Daoy (cell line): ENCODE measurements at places on chromosomes 2 and 18.

- DNase-seq = peak; percentile 42
Observed at GRCh38 chr18:78505851-78506461, 473.7 kb upstream of the SALL3 start.

DNA sequence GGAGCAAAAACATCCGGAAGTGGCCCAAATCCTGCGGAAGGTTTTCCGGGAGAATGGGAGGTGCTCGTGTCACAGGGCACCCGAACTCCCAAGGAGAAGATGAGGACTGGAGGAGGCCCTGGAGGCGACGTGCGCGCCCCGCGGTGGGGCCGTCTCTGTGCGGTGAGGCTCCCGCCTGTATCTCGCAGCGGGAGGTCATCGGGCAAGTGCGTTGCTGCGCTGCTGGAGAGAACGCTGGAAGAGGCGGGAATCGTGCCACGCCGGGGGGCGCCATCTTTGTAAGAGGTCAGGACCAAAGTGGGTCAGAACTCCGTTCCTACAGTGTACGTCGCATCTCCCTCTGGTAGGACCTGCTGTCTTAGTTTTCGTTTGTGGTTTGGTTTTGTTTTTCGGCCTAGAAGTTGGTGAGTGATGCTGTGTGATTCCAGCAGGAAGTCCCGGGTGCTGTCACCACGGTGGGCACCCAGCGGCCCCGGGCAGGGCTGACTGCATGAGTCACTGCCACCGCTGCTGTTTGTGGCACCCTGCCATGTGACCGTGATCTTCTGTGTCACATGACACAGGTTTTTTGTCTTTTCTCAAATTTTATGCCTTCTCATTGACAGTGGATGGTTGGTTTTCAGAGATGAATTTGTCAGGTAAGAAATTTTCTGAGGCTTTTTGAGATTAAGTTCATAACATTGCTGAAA is 21.5 kb upstream of the ATP9B start:
- peak; percentile 62 for DNase-seq

DNA sequence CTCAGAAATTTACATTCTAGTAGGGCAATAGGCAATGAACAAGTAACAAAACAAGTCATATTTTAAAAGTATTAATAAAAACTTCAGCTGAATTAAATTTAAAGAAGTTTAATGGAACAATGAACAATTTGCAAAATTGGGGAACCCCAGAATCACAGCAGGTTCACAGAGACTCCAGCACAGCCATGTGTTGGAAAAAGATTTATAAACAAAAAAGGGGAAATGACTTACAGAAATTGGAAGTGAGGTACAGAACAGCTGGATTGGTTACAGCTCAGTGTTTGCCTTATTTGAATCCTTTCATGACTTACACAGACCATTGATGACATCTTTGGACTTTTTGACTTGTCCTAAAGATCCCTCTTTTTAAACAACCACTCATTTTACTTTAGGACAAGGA is 179.9 kb upstream of the SCN7A start:
- DNase-seq = no peak

GRCh38 chr2:22748909-22749308 is 636.1 kb upstream of the KLHL29 start:
- no peak for DNase-seq

DNA sequence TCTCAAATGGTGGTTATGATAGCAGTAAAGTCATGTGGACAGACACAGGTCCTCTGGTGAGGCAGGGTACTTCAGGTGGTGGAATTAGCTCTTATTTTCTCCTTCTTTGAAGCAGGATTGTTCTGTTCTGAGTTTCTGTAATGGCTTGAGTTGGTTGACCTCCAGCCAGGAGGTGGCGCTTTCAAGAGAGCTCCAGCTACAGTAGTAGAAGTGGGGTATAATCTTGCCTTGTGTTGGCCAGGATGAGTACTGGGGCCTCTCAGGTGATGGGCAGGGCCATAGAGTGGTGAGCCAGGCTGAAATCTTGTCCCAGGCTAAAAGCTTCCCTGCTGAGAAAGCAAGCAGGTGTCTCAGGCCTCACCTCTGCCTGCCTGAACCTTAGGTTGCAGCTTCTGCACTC is 52.5 kb upstream of the CSRNP3 start:
- DNase-seq = no peak

DNA sequence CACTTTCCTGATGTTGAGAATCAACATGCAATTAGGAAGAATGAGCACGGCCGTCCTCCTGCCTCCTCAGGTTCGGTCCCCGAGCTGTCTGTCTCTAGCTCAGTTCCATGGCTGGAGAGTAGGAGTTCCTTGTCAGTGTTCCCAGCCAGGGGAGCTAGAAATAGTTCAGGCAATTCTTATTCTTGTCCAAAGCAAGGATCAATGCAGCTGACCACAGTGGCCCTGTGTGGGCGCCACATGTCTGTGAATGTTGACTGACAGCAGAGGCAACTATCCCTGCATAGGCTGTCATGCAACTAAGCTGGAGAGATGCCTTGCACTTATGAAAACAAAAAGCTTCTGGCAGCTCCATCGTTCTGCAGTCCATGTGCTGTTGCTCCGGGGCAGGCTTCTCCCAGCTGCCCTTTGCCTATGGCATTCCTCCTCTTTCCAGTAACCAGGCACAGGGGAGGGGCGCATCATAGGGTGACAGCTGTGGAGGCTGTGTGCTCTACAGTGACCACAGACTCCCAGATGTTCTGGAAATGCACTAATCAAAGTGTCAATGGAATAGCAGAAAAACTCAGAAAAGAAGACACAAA is 58.7 kb downstream of the PDCL3 start:
- no peak for DNase-seq

DNA sequence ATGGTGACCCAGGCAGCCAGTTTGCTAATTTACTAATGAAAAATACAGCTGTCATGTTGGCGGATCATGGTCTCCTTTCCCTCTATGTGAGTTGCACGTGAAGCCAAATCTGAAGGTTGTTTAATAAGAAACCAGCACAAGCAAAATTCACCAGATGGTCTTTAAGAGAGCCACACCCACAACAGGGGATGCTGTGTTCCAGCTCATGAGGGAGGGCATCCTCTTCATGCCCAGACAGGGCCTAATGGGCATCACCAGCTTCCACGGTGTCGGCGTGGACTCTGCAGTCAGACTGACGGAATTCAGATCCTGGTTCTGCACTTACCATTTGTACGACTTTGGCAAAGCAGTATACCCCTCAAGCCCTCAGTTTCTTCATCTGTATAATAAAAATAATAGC is 39.9 kb downstream of the TMEM247 start:
- DNase-seq = no peak

GRCh38 chr2:197207106-197207505 is 103.5 kb downstream of the ANKRD44 start:
- DNase-seq = no peak

DNA sequence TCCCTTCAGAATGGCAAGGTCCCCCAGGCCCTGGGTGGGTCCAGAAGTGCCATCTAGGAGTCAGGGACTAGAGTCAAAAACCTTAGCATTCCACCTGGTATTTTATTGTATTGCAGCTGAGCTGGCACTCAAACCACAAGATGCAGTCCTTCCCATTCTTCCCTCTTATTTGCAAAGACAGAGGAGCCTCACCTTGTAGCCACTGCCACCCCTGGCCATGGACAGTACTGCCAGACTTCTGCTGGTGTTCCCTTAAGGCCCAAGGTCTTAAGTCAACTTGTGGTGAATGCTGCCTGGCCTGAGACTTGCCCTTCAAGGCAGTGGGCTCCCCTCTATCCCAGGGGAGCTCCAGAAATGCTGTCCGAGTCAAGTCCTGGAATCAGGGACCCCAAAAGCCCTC is 6.9 kb downstream of the UGT1A10 start:
- DNase-seq = no peak

GRCh38 chr2:171391532-171391931 is 42.3 kb downstream of the METTL8 start:
- DNase-seq = no peak

DNA sequence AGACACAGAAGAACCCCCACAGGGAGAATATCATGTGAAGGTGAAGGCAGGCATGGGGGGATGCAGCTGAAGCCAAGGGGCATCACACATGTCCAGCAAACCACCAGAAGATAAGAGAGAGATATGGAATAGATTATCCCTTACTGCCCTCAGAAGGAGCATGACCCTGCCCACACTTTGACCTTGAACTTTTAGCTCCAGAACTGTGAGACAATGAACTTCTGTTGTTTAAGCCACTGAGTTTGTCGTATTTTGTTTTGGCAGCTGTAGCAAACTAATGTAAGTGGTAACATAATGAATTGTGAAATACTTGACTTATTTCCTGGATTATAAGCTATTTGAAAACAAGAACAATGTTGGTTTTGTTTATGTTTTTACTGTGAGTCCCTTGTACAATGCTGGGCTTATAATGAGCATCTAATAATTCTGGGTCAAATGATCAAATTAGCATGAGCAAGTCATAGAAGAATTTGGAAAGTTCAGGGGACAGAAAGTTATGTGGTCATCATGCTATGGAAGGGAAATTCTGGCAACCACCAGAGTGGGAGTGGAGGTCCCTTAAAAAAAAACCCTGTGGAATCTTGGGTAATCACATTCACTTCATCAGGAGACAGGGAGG is 541.0 kb upstream of the KLHL29 start:
- no peak for DNase-seq

- no peak for DNase-seq
Observed at GRCh38 chr2:63984606-63985359, 34.4 kb downstream of the VPS54 start.

DNA sequence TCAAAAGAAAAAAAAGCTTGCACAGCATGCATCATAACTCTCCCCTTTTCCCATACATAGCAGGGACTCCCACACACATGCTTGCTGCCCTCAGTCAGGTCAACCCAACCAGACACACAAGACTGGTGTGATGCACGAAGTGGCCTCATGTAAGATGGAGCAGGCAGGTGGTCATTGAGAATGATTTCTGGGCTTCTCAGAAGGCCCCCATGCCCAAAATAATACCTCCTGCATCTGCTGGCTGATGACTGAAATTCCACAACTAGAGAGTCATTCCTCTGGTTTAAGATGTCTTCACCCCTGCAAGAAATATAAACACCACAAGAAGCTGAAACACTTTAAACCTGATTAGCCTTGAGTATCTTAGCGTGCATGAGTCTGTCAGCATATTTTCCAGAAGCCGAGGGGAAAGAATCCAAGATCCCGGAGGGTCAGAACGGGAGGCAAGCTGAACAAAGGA is 131.1 kb downstream of the AFF3 start:
- DNase-seq = peak; percentile 77

DNA sequence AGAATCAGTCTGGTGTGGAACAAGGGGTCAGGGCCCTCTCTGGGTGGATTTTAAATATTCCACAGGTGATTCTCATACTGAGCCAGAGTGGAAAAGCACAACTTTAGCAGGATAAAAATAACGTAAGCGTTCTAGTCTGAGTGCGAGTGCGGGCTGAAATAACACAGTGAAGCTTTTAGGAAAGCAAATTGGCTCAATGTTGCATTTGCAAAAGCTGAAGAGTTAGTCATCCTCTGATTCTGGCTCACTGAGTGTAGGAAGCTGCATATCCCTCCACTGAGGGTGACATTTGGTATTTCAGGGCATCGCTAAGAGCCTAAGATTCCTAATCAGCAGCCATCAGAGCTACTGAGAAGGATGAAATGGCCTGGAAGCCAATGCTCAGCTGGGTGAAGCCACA is 134.7 kb downstream of the RIF1 start:
- no peak for DNase-seq

DNA sequence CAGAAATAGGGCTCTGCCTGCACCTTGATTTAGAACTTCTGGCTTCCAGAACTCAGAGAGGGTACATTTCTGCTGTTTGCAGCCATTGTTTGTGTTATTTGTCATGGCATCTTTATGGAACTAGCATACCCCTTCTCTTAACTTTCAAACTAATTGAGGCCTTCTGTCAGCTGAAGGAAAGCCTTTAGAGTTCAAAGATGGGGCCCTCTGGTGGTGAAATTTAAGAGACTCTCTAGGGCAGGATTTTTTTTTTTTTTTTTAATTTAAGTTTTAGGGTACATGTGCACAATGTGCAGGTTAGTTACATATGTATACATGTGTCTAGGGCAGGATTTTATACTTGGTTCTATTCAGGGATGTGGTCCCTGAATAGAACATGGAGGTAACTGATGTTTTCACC is 260.6 kb upstream of the LINC00305 start:
- no peak for DNase-seq

- DNase-seq = no peak
Observed at GRCh38 chr2:240324312-240325015, 111.0 kb upstream of the GPC1 start.

- DNase-seq = no peak
Observed at GRCh38 chr2:219399716-219400478, 12.2 kb upstream of the DNPEP start.

- no peak for DNase-seq
Observed at GRCh38 chr2:11473659-11474433, 7.9 kb upstream of the E2F6 start.
